ENCODE measurements at places on chromosomes 1 and 21.

- no peak for DNase-seq
Measured at GRCh38 chr1:167635156-167635648, 5.2 kb downstream of the RCSD1 start.

DNA sequence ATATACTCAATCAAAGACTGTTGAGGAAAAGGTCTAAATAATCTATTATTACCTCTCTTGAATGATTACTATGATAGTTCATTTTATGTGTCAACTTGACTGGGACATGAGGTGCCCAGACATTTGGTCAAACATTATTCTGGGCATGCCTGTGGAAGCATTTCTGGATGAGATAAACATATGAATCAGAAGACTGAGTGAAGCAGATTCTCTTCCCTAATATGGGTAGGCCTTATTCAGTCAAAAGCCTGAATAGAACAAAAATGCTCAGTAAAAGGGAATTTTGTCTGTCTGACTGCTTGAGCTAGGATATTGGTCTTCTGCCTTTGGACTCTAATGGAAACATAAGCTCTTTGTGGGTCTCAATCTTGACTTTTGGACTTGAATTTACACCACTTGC lies 73.3 kb upstream of the SOX13 start:
- DNase-seq: no peak

- no peak for DNase-seq
Measured at GRCh38 chr1:219298571-219299148, 125.0 kb downstream of the LYPLAL1 start.

GRCh38 chr1:200861937-200862647 lies 10.7 kb upstream of the GPR25 start:
- no peak for DNase-seq

DNA sequence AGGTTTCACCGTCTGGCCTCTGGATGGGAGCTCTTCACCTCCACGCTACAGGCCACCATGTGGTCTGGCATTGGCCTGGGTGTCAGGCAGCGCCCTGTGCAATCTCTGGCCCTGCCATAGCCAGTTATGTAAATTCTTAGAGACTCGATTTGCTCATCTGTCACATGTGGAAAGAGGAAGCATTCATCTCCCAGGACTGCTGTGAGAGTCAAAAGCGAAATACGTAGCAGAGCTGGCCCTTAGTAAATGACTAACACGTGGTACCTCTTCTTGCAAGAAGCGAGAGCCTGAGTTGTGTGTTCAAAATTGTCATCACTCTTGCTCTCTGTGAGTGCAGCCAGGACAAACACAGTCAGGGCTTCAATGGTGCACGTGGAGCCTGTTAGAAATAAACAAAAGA lies 159.0 kb upstream of the BACE2 start:
- DNase-seq: no peak

- DNase-seq: no peak
Measured at GRCh38 chr1:64006276-64007051, 197.0 kb upstream of the UBE2U start.

GRCh38 chr1:185936641-185937040 lies 202.4 kb downstream of the HMCN1 start:
- no peak for DNase-seq

DNA sequence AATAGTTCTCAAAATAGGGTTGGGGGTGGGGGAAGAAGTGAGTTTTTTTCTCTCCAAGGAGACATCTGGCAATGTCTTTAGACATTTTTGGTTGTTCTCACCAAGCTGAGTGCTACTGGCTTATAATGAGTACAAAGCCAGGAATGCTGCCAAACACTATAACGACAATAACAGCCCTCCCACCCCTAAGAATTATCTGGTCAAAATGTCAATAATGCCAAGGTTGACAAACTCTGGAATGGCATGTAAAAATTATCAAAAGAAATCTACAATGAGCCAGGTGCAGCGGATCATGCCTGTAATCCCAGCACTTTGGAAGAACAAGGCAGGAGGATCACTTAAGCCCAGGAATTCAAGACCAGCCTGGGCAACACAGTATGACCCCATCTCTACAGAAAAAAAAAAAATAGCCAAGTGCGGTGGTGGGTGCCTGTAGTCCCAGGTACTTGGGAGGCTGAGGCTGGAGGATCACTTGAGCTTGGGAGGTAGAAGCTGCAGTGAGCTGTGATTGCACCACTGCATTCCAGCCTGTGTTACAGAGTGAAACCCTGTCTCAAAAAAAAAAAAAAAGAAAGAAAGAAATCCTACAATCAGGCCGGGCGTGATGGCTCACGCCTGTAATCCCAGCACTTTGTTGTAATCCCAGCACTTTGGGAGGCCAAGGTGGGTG lies 2.5 kb downstream of the ATP5PF start:
- no peak for DNase-seq

DNA sequence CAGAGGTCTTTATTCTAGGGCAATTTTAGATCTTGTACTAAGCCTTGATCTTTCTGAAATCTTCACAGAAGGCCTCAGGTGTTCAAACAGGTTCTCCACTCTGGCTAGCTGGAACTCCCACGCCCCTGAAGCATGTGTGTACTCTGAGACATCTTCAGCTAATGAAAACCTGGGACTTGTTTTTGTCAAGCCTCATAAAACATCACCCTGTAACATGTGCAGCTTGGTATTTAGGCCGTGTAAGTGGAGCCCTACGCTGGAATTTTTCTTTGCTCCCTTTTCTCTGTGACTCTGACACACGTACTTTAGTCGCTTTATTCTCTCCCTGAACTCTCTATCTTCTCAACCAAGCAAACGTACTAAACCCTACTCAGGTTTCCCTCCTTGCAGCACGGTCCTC lies 701.9 kb upstream of the ZP4 start:
- DNase-seq: no peak

DNA sequence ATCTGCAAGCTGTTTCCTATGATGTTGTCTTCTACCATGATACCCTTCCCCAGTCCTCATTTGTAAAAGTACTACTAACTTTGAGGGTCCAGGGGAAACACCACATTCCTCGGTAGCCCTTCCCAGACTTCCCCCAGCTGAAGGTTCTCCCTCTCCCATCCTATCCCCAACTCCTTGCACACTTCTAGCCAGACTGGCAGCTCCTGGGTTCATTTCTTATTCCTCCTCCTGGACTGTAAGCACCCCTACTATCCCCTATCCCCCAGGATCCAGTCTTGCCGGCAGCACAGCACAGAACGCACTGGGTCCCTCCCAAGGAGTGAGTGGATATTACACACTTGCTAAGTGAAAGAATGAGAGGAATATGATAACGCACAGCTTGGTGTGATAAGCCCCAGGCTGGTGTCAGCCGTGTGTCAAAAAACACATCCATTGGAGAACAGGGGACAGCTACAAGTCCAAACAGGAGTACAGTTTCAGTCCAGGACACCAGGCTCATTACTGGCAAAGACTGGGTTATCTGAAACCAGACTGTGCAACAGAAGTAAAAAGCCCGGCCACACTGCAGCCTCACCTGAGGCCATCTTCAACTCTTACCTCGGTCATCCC lies 100.2 kb downstream of the SSBP3 start:
- DNase-seq: no peak

DNA sequence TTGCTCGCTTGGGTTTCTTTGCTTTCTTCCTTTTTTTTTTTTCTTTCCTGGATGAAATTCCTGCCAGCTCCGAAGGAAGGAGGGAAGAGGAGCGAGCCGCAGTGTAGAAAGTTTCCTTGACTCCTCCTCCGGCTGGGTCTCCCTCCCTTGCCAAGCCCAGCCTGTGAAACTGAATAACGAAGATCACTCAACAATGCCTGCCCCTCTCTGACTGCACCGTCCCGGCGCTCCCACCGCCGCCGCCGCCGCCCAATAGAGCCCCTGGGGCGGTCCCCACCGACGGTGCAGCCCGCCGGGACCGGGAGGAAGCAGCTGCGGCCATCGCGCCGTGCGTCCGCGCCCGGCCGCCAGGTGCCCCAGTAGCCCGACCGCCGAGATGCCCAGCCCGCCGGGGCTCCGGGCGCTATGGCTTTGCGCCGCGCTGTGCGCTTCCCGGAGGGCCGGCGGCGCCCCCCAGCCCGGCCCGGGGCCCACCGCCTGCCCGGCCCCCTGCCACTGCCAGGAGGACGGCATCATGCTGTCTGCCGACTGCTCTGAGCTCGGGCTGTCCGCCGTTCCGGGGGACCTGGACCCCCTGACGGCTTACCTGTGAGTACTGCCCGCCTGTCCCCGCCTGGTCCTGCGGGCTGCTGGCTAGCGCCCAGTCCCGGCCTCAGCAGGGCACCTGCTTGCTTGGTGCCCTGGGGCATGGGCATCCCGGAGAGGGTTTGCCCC lies at the start of gene LGR6:
TSS of gene LGR6 (plus strand) at position 186 of the 714 bp plus-strand sequence. CDS start at position 377, 191 bp downstream.
- DNase-seq: no peak

- no peak for DNase-seq
Measured at GRCh38 chr21:41786509-41786987, 19.7 kb upstream of the RIPK4 start.

DNA sequence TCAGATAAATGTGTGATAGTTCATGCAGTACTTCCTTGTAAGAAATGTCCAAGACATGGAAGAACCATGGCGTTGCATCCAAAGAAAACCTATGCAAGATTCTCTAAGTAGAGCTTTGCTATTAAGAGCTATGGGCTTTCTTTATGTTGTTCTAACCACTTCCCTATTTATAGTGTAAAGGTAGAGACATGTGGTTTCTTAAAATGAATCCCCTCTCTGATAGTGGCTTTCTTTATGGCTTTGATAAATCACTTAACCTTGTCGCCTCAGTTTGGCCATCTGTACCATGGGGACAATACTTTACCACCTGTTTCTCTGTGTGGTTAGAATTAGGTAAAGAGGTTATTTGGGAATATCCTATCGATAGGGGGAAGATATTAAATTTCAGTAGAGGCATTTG lies 305.5 kb downstream of the NFIA start:
- DNase-seq: no peak

- DNase-seq: no peak
Measured at GRCh38 chr1:151516031-151516511, 4.9 kb downstream of the CGN start.

GRCh38 chr1:54221867-54222484 lies 22.0 kb downstream of the MRPL37 start:
- DNase-seq: no peak

GRCh38 chr1:30343562-30343961 lies 379.8 kb downstream of the MATN1 start:
- DNase-seq: no peak
